ENCODE measurements at places on chromosomes 7 and 10.

GRCh38 chr10:68202960-68203353, 29.0 kb downstream of the ATOH7 start:
- no peak for DNase-seq

DNA sequence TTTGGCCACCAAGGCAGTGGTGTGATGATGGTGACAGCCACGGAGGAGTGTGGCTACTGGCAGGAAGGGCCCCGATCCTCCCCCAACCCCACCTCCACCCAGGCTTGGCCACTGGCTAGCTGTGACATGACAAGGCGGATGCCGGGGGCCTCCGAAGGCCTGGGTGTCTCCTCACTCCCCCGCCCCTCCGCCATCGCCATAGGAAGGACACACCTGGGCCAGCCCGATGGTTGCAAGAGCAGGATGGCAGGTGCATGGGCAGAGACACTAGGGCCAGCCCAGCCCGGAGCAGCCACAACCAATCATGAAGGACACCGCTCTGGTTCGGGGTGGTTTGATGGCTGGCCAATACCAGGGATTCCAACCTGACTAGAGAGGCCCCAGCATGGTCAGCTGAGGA, 81.0 kb downstream of the PTPRN2 start:
- no peak for DNase-seq

- no peak for DNase-seq
These were observed 210.5 kb downstream of the CSTF2T start for GRCh38 chr10:51488766-51489408.

DNA sequence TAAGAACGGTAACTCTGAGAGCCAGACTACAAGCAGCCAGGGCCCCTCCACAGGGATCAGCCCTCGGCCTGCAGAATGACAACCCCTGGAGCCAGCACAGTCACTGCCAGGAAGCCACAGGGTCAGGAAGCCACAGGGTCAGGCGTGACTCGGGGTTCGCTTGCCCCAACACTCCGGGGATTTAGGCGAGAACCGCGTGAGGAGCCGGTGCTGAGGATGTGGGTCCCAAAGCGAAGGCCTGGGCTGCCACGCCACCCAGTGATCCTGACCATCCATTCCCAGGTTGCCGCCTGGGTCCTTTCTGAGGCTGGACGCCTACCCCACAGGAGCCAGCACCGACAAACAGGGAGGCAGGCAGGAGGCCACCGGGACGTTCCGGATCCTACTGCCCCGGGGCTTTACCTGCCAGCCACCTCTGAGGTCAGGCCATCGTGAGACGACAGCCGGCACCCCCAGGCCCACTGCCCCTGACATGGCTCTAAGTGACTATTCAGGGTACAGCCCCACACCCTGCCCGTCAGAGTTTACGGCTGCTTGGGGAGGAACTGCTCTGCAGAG, 228.6 kb downstream of the ELFN1 start:
- peak; percentile 19 for DNase-seq

DNA sequence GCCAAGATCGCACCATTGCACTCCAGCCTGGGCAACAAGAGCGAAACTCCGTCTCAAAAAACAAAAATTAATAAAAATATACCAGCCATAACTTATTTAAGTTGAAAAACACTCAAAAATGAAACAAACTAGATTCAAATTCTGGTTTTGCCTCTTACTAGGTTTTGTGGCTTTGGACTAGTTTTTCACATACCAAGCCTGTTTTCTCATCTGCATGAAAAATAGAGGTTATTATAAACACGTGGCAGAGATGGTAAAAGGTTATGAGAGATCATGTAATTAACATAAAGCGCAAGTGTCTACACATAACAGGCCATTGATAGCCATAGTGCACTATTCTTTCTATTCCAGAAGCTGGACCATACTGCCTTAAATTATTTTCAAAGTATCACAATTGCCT, 35.5 kb upstream of the CABCOCO1 start:
- DNase-seq = no peak

DNA sequence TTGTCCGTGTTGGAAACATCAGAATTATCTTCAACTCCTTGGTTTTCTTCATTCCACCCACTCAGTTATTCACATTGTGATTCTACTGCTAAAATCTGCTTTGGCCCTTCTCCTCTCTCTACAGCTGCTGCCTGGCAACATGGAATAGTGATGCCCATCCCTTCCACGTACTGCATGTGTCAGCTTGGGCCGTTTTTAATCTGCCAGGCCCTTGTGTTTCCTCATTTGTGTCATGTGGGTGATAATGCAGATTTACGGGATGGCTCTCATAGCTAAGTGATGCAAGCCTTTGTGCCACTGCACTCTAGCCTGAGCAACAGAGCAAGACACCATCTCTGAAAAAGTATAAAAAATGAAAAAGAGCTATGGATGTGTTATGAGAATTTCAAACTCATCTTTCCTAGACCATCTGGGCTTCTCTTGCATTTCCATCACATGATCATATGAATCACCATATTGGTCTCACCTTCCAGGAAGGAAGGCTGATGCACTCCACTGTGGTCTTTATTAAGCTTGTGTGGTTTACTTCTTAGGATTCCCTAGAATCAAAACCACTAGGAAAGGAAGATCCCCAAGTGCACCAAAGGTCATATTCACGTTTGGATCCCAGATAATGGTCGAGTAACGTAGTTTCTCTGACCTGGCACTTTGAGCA, 20.6 kb upstream of the CELF2 start:
- no peak for DNase-seq

- DNase-seq = no peak
These were observed 1.8 kb upstream of the OPN4 start for GRCh38 chr10:86652361-86653202.

- no peak for DNase-seq
These were observed 292.5 kb upstream of the NRP1 start for GRCh38 chr10:33626798-33627466.

GRCh38 chr10:60434418-60435046, 44.9 kb upstream of the ANK3 start:
- no peak for DNase-seq

- DNase-seq = no peak
These were observed 225.0 kb downstream of the CTNNA3 start for GRCh38 chr10:67471022-67471421.

DNA sequence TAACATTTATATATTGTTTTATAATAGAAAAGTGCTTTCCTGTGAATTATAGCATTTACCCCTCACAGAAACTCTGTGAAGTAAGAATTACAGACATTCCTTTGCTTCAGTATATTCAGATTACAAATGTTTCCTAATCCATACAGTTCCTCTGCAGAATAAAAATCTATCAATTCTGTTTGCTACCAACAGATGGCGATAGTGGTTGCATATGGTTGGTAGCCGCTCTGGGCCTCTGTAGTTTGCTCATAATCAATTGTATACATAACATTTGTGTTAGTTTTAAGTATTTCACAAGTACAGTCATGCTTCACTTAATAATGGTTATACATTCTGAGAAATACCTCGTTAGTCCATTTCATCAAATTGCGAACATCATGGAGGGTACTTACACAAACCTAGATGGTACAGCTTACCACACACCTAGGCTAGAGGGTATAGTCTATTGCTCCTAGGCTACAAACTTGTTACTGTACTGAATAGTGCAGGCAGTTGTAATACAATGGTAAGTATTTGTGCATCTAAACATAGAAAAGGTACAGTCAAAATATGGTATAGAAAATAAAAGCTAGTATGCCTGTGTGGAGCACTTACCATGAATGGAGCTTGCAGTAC, 94.4 kb upstream of the STEAP4 start:
- no peak for DNase-seq

- no peak for DNase-seq
These were observed 198.3 kb upstream of the DKK1 start for GRCh38 chr10:52115823-52116222.
